Astrocyte (in vitro differentiated cells and primary cell): ENCODE measurements at places on chromosomes 1 and 21. TPM values are rescaled to one million over a fixed set of nuclear protein-coding genes. Genes with fewer than 3 reads are reported as not detected.

DNA sequence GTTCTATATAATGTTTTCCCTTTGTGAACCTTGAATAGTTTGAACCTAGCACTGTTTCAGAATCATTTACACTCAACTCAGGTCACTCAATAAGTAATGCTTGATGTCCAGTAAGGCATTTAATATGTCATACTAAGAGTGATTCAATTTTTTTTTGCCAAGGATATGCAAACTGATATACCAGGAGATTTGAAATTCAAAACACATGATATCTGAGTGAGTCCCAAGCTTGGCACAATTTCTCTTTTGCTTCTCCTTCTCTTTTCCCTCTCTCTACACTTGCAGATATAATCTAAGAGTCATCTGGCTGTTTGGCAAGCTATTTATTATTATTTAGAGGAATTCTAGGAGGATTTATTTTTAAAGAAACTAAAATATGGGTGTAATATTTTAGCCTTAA lies 61.6 kb upstream of the SPAG17 start:
- DNase-seq = no peak

DNA sequence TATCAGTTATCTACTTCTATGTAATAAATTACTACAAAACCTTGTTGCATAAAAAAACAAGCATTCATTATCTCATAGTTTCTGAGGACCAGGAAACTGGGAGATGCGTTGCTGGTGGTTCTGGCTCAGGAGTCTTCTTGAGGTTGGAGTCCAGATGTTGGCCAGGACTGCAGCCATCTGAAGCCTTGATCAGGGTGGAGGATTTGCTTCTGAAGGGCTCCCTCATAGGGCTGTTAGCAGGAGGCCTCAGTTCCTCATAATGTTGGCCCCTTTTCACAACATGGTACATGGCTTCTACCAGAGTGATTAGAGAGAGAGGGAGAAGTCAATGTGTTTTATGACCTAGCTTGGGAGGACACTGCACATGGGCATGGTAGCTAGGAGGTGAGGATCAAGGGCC lies 137.4 kb downstream of the CNIH3 start:
- no peak for DNase-seq

DNA sequence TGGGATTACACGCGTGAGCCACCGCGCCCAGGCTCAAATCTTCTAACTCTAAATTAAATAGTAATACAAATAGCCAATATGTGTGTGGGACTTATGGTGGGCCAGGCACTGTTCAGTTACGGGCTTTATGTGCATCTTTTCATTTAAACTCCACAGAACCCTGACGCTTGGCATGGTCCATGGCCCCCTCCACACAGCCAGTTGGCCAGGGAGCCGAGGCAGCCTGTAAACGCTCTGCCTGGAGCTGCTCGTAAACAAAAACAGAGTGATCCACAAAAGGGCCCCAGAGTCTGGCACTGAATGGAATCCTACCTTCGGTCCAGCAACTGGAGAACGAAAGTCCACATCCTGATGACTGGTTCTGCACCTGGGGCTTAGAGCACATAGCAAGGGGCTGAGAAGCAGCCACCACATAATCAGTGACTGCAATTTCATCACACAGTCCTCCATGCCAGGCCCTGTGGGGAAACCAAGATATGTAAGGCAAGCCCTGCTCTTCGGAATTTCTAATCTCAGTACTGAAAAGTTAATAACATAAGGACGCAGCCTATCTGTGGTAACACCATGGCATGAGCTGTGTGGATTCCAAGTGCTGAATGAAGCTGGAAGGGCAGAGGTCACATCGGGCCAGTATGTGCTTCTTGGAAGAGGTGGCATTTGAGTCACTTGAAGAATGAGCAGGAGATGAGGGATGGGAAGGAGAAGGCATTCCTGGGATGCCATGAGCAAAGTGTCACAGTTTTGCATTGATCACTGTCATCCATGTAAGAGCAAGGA lies 13.5 kb upstream of the ADAMTSL4 start:
- DNase-seq = peak; percentile 89

GRCh38 chr1:74586253-74586897 lies 74.0 kb upstream of the LRRC53 start:
- DNase-seq = no peak

DNA sequence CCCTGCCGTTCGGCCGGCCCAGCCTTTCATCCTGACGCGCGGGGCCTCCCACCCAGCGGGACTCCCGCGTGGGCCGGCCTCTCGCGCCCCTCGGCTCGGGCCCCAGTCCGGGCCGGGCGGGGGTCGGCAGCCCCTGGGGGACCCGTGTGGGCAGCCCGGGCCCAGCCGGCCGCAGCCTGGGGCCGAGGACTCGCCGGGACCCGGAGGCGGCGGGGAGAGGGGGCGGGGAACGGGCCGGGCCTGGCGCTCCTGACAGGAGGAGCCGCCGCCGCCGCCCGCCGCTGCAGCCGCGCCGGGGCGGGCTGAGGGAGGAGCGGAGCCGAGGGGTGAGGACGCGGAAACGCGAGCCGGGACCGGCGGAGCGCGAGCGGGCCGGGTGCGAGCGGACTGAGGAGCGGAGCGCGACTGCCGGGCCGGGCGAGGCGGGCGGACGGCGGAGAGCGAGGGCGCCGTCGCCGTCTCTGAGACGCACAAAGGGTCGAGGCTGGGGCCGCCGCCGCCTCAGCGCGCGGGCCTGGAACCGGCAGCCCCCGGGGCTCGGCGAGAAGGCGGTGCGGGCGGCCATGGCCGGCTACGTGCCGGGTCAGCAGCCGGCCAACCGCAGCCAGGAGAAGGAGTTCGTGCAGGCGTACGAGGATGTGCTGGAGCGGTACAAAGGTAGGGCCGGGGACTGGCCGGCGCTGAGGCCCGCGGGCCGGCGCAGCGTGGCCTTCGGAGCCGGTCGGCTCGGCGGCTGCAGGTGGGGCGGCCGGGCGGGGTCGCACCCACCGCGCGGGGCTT lies 79.1 kb downstream of the NDUFS5 start:
- DNase-seq = no peak

GRCh38 chr1:87897481-87897880 lies 568.8 kb downstream of the LMO4 start:
- DNase-seq = no peak

DNA sequence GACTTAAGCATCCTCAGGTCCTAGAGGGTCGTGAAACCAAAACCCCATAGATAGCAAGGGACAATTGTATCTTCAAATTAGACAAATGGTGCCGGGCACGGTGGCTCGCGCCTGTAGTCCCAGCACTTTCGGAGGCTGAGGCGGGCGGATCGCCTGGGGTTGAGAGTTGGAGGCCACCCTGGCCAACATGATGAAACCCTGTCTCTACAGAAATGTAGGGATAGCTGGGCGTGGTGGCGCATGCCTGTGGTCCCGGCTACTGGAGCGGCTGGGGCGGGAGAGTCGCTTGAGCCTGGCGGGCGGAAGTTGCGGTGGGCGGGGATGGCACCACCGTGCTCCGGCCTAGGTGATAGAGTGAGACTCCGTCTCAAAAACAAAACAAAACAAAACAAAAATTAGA lies 780.6 kb downstream of the BRINP3 start:
- DNase-seq = no peak

Gene DPT
- total RNA-seq = not detected in 2 replicates

Gene MYOG
- not detected in 2 replicates for total RNA-seq

Gene HSF2BP
- total RNA-seq = 3.2 TPM in 2 replicates

Gene CASQ2
- total RNA-seq = 0.11 TPM in 1 of 2 replicates, not detected in the other
